ENCODE measurements at places on chromosomes 4 and X.

- DNase-seq = no peak
These were observed 228.5 kb downstream of the ANKRD50 start for GRCh38 chr4:124484008-124484407.

GRCh38 chr4:74047152-74047551 is 8.7 kb upstream of the CXCL3 start:
- no peak for DNase-seq

- no peak for DNase-seq
These were observed 125.6 kb downstream of the PHF8 start for GRCh38 chrX:53918702-53919101.

GRCh38 chr4:76641351-76641750 is 206.3 kb downstream of the SHROOM3 start:
- no peak for DNase-seq

GRCh38 chr4:29861307-29861706 is 858.9 kb upstream of the PCDH7 start:
- no peak for DNase-seq

- no peak for DNase-seq
These were observed 32.0 kb downstream of the SPARCL1 start for GRCh38 chr4:87497159-87497558.

- DNase-seq = no peak
These were observed at the start of gene L1CAM for GRCh38 chrX:153885968-153886903. Gene L1CAM, minus strand, starts transcription at chrX:153886173. Its CDS starts 10,337 bp downstream, at chrX:153875836.

DNA sequence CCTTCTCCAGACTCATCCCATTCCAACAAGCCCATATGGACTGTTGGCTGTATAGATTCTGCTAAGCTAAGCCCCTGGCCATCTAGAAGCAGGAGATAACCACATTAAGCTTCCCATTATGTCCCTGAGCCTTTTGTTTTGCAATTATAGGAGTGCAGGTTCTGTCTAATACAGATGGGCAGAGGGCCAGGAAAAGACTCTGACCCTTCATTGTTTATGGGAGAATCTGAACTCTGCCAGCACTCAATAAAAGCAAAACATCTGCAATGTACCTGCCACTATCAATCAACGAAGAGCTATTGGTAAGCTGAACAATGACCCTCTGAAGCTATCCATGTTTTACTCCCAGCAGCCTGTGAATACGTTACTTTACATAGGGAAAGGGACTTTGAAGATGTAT is 207.3 kb upstream of the CLNK start:
- no peak for DNase-seq

- no peak for DNase-seq
These were observed 40.0 kb upstream of the APLN start for GRCh38 chrX:129694805-129695204.

- DNase-seq = no peak
These were observed 10.1 kb downstream of the SNX12 start for GRCh38 chrX:71057848-71058530.

DNA sequence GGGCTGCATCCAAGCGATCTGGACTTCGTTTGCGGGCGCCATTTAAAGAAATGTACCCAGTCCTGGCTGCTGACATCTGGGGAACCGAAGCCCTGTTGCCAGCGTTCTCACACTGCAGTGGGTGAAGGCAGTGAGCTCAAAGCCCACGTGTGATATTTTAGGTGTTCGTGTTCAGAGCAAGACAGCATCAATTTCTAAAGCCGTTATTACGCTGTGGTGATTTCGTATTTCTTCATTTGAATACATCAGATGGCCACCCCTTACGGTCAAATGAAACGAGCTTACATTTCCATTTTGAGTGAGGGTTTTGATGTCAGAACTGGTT is 376 bp upstream of the C4orf36 start:
- DNase-seq = no peak

- DNase-seq = no peak
These were observed 331.1 kb downstream of the ADGRL3 start for GRCh38 chr4:61531188-61531587.

GRCh38 chrX:50198348-50198747 is 2.5 kb downstream of the AKAP4 start:
- DNase-seq = peak; percentile 15

DNA sequence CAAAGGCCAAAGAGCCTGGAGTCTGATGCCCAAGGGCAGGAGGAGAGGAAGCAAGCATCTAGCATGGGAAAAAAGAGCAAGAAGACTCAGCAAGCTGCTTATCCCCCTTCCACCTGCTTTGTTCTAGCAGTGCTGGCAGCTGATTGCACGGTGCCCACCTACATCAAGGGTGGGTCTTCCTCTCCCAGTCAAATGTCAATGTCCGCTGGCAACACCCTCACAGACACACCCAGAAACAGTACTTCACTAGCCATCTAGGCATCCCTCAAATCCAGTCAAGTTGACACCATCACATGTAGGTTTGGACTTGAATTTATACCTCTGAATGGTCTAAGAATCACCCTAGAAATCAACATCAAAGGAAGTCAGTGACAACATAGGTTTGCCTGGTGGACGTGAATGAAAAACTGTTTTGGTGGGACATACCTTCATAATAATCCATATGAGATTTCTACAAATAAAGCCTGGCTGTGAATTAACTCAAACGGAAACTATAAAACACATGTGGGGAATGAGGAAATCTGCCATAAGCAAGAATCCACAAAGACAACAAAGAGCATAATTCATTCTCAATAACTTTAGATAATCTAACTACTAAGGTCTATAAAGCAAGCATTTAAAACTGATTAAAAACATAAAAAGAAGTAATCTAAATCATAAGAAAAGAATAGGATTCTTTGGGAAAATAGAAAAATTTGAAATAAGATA is 185.8 kb upstream of the JADE1 start:
- no peak for DNase-seq

DNA sequence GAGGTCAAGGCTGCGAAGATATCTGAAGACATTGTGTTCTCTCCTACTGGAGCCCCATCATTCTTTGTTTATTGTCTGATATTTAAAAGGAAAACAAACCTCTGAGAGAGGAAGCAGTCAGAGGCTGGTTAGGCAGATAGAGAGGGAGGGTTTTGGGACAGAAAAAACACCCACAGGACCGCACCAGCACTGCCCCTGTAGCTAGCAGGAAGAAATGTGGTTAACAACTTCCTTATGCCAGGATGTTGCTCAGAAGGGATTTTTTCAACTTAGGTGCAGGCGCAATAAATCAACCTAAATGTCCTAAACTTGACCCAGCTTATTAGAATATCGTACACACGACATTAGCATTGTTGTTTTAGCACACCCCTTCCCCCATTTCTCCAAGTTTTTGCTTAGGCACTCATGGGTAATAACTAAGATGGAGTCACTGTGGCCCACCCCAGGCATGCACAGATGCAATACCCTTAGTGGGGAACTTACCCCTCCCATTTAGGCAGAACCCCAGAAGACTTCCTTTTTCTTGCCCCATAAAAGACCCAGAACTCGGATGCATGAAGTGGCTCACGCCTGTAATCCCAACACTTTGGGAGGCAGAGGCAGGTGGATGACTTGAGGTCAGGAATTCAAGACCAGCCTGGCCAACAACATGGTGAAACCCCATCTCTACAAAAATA is 2.8 kb upstream of the ZNF718 start:
- DNase-seq = no peak

DNA sequence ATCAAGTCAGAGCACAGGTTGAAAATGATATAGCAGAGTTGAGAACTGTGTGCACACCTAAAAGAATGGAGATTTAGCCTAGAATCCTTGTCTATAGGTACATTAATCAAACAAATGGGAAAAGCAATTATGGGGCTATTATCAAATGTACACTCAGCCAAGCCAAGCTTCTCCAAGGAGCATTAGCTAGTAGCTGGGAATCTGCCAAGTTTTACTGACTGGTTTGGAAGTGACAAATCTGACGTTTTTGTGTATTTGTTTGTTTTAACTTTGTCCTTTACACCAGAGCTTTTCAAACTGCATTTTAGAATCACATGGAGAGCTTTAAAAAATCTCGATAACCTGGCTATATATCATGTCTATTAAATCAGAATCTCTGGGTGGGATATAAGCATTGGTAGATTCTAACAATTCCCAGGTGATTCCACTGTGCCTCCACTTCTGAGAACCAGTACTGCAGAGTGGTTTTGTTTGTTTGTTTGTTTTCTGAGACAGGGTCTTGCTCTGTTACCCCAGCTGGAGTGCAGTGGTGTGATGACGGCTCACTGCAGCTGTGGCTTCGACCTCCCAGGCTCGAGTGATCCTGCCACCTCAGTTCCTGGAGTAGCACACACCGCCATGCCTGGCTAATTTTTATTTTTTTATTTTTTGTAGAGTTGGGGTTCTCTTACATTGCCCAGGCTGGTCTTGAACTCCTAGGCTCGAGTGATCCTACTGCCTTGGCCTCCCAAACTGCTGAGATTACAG is 279.8 kb downstream of the UNC5C start:
- no peak for DNase-seq

DNA sequence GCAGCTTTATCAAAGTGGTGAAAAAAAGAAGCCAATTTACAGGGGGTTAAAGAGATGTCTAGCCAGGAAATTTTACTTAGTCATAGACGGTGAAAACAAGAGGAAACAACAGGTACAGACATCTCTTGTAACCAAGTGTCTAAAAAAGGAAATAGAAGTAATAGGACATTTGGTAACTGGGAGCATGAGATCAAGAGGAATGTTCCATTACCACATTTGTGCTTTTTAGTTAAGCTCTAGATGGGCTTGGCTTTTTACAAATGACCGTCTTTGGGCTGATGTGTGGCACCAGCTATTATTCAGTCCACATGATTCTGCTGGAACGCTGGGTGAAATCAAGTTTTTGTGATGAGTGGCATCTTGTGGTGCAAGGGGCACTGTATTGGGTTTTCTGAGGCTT is 179.5 kb downstream of the SMIM20 start:
- DNase-seq = no peak

DNA sequence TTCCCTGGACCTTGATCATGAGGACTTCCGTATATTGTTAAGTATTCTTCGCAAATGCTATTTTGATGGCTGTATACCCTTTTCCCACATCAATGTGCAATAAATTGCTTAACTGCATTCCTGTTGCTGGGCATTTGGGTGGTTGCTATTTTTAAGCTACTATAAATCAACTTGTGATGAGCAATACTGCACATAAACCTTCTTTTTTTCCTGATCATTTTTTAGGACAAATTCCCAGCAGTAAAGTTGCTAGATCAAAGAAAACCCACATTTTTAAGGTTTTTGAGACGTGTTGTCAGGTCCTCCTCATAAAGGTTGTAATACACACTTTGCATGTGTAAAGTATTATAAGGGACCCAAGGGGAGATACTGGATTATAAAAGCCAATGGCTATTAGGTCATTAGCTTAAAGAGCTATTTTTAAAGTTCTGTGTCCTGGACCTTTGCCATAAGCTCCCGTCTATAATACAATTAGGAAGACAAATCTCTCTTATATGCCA is 35.6 kb downstream of the LIMCH1 start:
- DNase-seq = no peak

GRCh38 chr4:121697564-121697963 is 784 bp upstream of the ANXA5 start:
- no peak for DNase-seq

DNA sequence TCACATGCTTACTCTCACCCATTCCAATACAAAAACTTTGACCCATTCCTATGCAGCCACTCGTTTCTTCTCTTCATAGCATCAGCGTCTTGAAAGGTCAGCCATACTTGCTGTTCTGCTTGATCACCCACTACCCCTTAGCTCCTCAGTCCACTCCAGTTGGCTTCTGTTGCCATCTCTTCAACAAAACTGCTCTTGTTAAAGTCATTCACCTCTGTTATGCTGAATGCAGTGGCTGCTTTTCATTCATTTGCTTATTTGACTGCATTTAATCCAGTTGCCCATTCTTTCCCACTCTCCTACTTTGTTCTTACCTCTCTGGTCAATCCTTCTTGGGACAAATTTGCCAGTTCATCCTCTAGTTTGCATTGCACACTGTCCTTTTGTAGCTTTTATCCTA is 24.9 kb downstream of the CEP135 start:
- no peak for DNase-seq

- no peak for DNase-seq
These were observed 51.4 kb upstream of the PSAPL1 start for GRCh38 chr4:7486101-7486500.

- no peak for DNase-seq
These were observed 51.3 kb downstream of the FNIP2 start for GRCh38 chr4:158819942-158820786.

DNA sequence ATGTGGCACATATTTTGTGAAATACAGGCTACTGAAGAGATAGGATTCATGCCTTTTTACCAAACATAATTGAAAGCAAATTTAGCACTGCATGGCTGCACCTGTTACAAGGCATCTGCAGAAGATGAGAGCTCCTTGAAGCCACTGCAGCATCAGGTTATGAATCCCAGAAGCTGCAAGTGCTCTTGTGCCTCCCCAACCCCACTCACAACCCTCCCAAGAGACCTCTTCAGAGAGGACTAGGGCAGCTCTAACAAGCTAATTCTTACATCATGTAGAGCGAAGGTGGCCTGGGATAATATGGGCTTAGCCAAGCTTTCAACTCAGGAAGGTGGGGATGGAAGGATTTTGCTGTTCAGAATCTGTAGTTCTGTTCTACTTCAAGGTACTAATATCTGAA is 27.2 kb downstream of the MFAP3L start:
- DNase-seq = no peak

- DNase-seq = peak; percentile 59
These were observed 58.9 kb upstream of the PGM2 start for GRCh38 chr4:37767546-37767945.

DNA sequence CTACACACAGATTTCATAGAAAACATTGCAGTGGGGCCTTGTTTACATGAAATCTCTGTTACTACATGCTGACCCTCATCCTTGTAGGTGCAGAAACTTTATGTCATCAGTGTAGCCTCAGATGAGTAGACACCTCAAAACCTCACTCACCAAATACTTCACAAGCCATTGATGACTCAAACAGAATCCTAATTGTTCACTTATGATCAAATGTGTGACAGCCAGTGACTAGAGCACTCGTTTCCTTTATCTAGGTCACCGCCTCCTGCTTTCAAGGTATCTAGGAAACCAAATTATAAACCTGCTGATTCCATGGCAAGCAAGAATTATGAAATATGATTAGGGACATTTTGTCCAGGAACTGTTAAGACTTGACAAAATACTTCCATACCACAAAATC is 255.8 kb upstream of the GPRIN3 start:
- DNase-seq = no peak

GRCh38 chr4:39770005-39770404 is 72.1 kb downstream of the UBE2K start:
- DNase-seq = no peak

GRCh38 chrX:152988536-152989291 is 5.2 kb downstream of the PNMA5 start:
- no peak for DNase-seq

GRCh38 chr4:20662851-20663250 is 37.4 kb upstream of the PACRGL start:
- no peak for DNase-seq

GRCh38 chrX:78042601-78043000 is 61.4 kb upstream of the PGK1 start:
- DNase-seq = no peak
